ENCODE measurements at places on chromosomes 3 and 15.
A peak's percentile ranks its signal among the peaks of the same experiment; 100 is the strongest.

- DNase-seq = no peak
These were observed 32.9 kb downstream of the IGDCC3 start for GRCh38 chr15:65344914-65345275.

- DNase-seq = peak; percentile 50
These were observed 34.6 kb downstream of the BTD start for GRCh38 chr3:15636028-15636709.

DNA sequence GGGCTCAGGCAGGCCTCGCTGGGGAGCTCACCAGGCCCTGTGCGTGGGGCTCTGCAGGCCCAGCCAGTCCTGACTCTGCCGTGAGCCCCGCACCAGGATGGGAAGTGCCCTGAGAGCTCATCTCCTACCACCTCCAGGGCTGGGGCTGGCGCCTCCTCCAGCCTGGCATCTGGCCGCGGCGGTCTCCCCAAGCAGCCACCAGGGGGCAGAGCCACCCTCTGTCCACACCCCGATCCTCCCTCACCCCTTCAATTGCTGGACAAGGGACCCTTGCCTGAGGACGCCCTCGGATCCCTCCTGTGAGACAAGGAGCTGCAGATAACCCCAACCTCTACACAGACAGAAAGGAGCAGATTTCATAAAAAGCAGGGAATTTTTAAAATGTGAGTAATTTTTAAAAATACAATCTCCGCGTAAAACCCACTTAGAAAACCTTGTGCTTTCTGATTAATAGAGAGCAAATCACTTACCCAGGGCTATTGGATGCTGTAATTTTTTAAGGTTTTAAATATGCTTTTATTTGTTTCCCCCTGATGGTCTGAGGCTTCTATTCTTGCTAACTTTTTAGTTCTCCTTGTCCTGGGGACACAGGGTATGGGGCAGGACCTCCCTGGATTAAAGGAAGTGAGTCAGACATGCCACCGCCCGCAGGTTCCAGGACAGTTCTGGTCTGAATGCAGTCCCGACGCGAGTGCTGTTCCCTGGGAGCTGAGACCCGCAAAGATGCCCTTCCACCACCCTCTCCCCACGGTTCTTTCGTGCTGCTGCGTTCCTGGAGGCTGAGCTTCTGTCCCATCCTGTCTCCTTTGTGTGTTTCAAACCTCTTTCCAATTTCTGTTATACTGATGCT, 52.3 kb upstream of the CHRNA7 start:
- DNase-seq = peak; percentile 41

- no peak for DNase-seq
These were observed 170.2 kb downstream of the KCNMB2 start for GRCh38 chr3:178706411-178706810.

- DNase-seq = no peak
These were observed 48.2 kb downstream of the FOXL2 start for GRCh38 chr3:138898708-138899107.

- DNase-seq = no peak
These were observed 9.2 kb upstream of the DENND4A start for GRCh38 chr15:65801229-65801805.

DNA sequence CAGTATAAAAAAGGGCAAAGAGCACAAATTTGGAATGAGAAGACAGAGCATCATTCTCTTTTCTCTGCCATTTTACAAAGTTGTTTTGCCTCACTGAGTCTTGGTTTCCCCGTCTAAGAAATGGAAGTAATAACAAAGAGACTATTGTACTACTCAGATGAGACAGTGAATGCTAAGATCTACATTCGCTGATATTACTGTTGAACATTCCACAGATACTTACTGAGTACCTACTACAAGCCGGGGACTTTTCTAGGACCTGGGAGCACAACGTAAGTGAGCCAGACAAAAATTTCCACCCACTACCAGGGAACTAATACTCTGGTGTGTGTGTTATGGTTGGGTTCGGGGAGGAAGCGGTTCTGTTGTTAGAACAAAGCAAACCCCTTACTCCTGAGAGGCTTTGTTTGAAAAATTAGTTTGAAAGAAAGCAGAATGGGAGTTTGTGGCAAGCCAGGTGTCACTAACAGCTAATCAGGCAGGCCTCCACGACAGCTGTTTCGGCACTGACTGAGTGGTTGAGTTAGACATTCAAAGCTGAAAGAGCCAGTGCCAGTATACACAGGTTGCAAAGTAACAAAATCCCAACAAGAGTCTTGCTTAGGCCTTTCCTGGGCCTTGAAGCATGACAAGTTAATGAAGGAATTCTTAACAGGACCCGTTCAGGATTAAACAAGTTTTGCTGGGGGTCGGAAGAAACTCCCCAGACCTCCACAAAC, 458.3 kb downstream of the EDEM1 start:
- no peak for DNase-seq

DNA sequence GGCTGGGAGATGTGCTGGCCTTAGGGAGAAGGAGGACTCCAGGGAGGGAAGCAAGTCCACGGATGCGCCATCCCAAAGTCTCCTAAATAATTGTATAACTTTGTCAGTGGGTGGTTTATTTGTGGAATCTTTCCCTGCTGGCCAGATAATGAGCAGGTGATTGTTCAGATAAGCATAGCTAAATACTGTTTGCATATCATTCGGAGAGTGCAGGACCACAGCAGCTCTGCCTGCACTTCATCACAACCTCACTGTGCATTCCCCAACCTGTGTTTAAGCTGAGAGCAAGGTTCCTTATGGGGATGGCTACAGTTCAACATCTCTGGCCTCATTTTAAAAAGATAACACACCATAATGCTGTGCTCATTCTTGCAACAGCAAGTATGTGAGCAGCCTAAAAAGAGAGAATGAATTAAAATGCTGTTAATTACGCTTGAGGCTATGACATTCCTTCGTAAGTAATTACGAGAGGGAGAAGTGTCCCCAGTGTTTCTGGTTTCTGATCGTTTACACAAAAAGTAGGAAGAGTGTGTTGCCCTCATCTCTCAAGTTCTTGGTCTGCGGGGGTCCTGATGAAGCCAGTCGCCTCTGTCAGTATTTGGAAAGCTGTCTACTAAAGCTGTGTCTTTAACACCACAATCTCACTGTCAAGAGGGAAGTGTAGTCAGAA, 272.0 kb upstream of the RORA start:
- DNase-seq = no peak

Data from GM06990 (cell line).